Amniotic epithelial cell (primary cell): ENCODE measurements at places on chromosomes 5 and 9.

- no peak for DNase-seq
Observed at GRCh38 chr5:16450163-16450562, 15.4 kb downstream of the ZNF622 start.

- DNase-seq: no peak
Observed at GRCh38 chr5:43687275-43687674, 84.3 kb downstream of the NNT start.

GRCh38 chr5:40383749-40384651 lies 295.7 kb upstream of the PTGER4 start:
- peak; percentile 70 for DNase-seq

GRCh38 chr9:82271106-82271561 lies 282.6 kb downstream of the SPATA31D1 start:
- DNase-seq: peak; percentile 37

DNA sequence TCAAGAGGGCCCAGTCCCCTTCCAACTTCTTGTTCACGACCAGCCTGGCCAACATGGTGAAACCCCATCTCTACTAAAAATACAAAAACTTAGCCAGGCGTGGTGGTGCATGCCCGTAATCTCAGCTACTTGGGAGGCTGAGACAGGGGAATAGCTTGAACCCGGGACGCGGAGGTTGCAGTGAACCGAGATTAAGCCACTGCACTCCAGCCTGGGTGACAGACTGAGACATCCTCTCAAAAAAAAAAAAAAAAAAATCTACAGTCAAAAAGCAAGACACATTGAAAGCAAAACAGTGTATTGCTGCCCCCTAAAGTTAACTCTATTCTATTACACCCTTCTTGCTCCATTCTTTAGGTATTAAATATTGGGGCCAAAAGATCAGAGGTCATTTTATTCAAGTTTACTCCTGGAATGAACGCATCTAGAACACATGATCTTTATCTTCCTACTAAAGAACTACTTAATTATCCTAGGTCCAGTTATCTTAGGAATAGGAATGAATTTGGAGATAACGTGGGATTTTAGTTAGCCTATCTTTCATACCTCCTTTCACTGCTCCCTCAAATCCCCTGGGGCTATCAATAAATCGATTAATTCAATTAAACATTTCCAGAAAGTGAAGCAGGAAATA lies 2.4 kb downstream of the ATG12 start:
- DNase-seq: peak; percentile 49
